Inflammatory macrophage treated with lipopolysaccharide for 4 hours (primary cell): ENCODE measurements at places on chromosomes 3 and 15.
A peak's percentile ranks its signal among the peaks of the same experiment; 100 is the strongest.

- DNase-seq = no peak
These were observed 758 bp downstream of the SELENOK start for GRCh38 chr3:53890726-53891475.

DNA sequence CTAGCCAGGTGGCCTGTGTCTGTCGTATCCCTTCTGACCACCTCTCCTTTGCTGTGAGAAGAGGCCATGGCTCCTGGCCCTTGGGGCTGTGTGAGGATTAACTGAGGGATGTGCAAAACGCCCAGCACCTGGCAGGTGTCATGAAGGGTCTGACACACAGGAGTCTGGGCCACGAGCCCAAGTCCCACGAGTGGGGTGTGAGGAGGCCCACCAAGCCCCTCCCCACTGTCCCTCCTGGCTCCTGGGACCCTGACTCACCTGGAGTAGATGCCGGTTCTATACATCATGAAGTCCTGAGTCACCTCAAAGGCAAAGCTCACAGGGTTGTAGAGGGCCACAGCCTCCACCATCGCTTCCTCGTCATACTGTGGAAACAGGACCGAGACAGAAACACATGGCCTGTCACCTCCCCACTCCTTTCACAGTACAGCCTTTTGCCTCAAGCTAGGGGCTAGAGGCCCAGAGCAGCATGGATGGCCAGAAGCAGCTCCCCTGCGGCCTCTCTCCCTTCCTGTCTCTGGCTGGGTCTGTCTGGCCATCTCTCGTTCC, 19.7 kb downstream of the CTSH start:
- DNase-seq = no peak

- peak; percentile 27 for DNase-seq
These were observed 69.2 kb upstream of the COL6A5 start for GRCh38 chr3:130276203-130276803.

GRCh38 chr3:136018876-136019275, 53.3 kb downstream of the PPP2R3A start:
- no peak for DNase-seq

- peak; percentile 75 for DNase-seq
These were observed 38.5 kb upstream of the CTSH start for GRCh38 chr15:78983146-78983918.

DNA sequence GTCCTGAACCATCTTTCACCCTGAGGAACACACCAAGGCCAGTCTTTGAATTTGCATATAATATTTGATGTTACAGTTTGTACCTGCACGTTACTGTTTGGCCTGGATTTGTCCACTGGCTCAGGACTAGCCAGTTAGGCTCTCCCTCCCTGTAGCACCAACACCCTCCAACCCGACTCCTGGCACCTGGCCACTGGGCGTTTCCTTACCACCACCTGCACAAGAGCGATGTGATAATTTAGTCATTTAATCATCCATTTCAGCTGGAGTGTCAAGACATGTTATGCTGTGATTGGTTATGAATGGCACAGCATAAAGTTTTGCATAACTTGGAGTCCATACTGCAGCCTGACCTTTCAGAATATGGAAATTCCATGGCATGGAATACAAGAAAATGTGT, 242.4 kb downstream of the KCNMB2 start:
- DNase-seq = no peak

DNA sequence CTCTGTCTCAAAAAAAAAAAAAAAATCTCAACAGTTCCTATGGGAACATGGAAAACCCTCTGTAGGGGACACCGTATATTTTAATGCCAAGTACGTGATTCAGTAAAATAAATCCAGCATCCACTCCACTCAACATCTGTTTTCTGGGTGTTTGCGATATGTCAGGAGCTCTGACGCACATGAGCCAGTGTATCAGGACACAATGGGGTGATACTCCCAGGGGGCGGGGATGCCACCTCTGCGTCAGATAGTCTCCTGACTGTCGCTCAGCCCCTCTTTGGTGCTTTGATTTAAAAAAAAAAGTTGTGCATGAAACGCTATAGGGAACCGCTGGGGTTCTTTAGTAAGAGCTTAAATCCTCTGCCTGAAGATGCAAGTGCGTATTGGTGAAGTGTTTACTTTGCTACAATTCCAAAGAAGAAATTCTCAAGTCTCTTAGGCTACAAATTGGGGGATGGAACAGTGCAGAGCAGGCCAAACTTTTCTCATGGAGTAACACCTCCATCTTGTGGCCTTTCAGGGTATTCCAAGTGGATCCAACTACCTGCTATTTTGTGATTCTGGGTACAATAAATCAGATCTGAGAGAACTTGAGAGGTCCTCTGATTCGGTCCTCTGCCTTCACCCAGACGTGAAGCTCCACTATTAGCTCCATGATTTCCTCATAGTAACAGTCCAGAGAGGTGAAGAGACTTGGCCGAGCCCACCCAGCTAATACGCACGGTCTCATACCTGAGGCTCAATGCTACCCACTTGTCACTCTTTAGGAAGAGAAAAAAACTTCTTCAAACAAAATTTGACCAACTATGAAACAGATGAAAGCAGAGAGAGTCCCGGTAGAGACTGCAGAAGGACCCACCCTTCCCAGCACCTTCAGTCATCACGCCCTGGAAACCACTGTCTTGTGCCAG, 9.3 kb upstream of the NR2E3 start:
- DNase-seq = peak; percentile 18

DNA sequence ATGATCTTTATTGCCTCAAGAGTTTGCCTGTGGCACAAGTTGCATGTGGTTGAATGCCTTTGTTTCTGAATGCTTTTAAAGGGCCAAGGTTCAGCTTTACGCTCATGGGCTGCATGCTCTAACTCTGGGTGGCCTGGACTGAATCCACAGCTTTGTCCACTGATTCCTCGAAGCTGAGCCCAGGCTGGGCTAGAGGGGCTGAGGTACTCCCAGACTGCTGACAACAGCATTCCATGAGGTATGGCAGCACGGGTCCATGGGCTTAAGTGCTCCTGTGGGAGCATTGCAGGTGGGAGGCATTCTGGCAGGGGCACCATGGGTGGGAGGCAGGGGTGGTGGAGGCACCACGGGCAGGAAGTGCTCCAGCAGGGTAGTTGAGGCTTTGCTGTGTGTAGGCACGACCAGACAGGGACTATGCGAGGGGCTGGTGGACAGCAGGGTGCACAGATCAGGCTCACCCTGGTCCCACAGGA, 61.6 kb downstream of the GLCE start:
- no peak for DNase-seq

DNA sequence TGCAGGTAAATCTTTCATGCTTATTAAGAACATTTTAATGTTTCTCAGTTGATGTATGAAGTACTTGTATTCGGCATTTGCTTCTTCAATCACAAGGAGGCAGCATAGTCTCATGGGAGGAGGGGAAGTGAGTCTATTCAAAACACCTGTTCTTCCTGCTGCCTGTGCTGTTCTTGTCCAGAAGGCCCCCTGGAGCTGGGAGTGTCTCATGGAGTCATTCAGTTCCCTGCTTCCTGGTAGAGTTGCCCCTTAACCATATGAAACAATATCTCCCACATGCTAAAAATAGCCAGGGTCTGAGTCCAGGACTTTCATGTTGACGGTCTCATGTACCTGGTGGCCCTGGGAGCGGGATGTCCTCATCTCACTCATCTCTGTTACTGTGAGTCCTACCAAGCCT, 15.5 kb upstream of the PPP1R2 start:
- no peak for DNase-seq

DNA sequence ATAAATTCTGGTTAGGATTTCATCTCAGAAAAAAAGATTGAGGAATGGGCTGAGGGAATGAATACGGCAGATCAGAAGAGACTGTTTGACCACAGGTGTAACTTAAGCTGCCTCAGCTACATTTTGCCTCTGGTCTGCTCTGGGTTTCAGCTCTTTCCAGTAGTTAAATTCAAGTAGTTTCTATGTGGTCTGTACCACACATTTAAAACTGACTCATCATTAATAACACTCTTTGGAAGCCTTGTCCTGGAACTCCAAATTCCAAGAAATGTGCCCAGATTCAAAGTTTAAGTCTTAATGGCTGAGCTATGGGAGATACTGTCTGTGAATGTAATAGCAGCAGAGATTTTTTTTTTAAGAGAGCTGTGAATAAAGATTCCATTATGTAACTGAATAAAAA, 133.1 kb upstream of the IGSF10 start:
- no peak for DNase-seq

- DNase-seq = peak; percentile 77
These were observed 44.4 kb upstream of the SACM1L start for GRCh38 chr3:45644791-45645201.

GRCh38 chr3:31476209-31476608, 56.5 kb upstream of the STT3B start:
- DNase-seq = no peak

GRCh38 chr15:25556136-25556535, 117.3 kb upstream of the UBE3A start:
- no peak for DNase-seq

- peak; percentile 23 for DNase-seq
These were observed 359.7 kb upstream of the ROPN1 start for GRCh38 chr3:124351430-124352148.

DNA sequence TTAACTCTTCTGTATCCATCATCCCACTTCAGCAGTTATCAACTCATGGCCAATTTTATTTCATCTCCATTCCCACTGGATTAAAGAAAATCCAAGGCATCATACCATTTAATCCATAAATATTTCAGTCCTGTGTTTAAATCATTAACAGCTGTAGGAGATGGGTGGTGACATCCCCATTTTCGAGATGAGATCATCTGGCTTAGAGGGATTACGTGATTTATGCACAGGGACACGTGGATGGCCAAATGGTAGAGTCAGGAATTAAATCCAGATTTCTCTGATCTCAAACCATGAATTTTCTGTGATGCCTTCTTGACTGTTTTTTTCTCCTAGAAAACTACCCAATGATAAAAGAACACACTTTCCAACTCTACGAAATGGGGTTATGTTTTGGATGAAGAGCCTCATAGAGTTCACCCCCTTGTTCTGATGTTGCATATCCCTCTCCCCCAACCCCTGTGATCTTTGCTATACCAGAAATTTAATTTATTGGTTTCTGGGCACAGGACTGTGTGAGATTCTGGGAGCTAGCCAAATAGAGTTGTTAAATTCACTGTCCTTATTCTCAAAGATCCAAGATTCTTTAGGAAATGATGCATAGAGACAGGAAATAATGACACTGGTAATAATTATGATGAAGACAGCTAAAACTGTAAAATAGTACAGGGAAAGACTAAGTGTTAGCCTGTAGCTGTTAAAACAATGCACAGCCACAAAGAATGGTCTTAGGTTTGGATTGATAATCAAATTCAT, 7.4 kb downstream of the ZNF589 start:
- peak; percentile 27 for DNase-seq

- DNase-seq = peak; percentile 17
These were observed 49.5 kb downstream of the SMAD6 start for GRCh38 chr15:66751579-66751978.

- no peak for DNase-seq
These were observed 143.3 kb downstream of the ADAMTS17 start for GRCh38 chr15:100198442-100198841.

DNA sequence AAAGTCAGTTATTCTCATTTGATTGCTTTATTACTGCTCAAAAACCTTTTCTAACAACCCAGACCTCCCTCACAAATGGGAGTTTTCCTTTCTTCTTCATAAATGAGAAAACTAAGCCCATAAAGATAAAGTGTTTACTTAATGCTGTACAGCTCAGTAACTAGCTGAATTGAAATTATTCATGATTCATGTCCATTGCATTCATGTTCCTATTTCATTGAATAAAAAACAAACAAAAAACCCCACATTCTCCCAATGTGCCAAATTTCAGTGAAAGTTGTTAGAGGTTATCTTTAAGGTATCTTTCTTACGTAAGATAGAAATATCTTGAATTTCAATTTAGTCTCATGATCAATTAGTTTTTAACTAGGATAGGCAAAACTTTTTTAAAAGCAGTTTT, 2.8 kb downstream of the PLSCR2 start:
- DNase-seq = no peak

- no peak for DNase-seq
These were observed 394.6 kb upstream of the IL12A start for GRCh38 chr3:159593927-159594605.

GRCh38 chr3:71949442-71949841, 164.5 kb upstream of the PROK2 start:
- no peak for DNase-seq

- DNase-seq = peak; percentile 48
These were observed 2.3 kb upstream of the TMEM266 start for GRCh38 chr15:76057332-76058000.

GRCh38 chr3:182117583-182117982, 405.9 kb downstream of the SOX2 start:
- no peak for DNase-seq

DNA sequence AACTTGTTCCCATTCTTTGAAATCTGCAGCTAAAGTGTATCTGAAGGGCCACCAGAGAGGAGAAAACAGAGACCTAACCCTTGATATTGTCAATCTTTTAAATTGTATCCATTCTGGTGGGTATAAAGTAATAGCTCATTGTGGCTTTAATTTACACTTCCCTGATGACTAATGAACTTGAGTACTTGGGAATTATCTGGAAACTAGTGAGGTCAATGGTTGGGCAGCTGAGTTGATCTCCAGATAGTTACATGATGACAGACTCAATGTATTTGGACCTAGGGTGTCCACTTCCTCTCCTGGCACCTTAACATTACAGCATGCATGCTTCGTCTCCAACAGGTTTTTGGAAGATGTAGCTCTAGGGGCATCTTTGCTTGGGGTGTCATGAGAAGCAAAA, 195.2 kb downstream of the PDCD6IP start:
- DNase-seq = no peak

- no peak for DNase-seq
These were observed 81.5 kb upstream of the DAZL start for GRCh38 chr3:16686679-16687078.

- no peak for DNase-seq
These were observed 454.4 kb upstream of the RASGRP1 start for GRCh38 chr15:39018966-39019365.

- no peak for DNase-seq
These were observed 462.9 kb downstream of the WDR72 start for GRCh38 chr15:53296603-53297002.

DNA sequence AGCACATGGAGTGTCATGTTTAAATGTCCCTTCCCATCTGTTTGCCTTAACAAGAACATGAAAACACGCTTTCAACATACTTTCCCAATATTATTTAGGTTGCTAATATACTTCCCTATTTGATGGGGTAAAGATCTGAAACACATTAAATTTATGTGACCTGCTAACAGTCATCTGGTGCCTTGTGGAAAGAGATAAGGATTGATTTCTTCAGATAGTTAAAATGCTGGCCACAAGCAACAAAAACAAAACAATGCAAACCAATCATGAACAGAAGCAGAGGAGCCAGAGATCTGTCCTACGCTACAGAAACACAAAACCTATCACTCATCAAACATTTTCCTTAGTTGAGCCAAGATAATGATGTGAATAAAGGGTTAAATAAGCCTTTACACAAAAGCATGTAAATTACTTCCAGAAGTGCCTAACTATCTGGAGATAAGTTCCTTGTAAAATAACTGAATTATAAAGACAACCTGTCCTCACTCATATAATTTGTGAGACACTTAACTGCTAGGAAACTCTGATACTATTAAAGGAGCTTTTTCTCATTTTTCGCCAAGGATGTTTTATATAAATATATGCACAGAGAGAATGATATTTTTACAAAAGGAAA, 109.9 kb downstream of the NSUN3 start:
- no peak for DNase-seq
